ENCODE measurements at places on chromosomes 16 and 17. TPM values are rescaled to one million over a fixed set of nuclear protein-coding genes. Genes with fewer than 3 reads are reported as not detected.

DNA sequence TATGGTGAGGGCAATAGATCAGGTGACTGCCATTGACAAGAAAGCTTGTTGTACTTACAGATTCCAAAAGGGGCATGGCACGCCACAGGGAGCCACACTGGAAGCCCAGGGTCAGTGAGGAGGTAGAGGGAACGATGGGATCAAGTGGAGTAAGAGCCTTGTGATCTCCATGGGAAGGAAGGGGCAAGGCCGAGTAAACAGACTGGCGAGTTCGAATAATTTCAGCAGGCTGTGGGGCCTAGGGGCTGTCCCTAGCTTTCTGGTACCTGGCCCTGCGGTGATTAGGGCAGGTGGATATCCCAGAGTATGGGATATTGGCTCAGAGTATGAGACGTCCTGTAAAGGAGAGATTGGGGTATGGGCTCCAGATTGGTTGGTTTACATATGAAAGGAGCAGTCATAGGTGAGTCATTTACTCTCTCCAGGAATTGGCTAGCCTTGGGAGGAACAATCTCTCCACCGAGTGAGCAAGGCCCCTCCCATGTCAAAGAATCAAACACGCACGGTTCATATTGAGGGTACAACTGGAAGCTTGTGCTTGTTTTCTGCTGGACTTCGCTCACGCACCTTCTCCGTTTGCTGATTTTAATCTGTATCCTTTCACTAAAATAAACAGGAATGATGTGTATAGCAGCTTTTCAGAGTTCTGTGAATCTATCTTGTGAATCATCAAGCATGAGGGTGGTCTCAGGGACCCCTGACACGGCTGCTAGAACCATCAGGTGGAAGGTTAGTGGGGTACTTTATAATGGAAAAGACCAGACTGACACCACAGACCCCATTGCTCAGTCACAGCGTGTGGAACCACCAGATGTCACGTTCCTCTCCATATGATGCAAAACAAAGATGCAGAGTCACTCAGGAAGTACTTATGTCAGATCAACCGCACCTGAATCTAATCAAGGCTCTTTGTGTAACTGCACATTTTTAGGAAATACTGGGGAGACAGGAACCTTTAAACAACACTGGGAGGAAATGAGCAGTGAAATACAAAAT lies 27.9 kb downstream of the GABARAPL2 start:
- DNase-seq = no peak

HBA1 gene
- 82.1 TPM for total RNA-seq

IL21R gene
- 0.60 TPM for total RNA-seq

DNA sequence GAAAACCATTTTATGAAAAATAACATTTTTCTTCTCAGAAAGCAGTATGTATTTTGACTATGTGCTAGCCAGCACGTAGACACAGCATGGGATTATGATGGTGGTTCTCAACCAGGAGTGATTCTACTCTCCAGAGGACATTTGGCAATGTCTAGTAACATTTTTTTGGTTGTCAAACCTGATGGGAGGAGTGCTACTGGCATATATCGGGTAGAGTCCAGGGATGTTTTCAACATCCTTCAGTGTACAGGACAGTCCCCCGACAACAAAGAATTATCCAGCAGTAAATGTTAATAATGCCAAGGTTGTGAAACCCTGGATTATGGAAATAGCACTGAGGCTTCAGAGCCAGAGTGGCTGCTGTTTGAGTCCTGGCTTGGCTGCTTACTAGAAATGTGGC lies 27.7 kb downstream of the AP2B1 start:
- DNase-seq = no peak

GRCh38 chr17:34254146-34254545 lies 939 bp upstream of the CCL2 start:
- no peak for DNase-seq

GRCh38 chr16:89137666-89138512 lies 33.7 kb upstream of the CDH15 start:
- no peak for DNase-seq

DNA sequence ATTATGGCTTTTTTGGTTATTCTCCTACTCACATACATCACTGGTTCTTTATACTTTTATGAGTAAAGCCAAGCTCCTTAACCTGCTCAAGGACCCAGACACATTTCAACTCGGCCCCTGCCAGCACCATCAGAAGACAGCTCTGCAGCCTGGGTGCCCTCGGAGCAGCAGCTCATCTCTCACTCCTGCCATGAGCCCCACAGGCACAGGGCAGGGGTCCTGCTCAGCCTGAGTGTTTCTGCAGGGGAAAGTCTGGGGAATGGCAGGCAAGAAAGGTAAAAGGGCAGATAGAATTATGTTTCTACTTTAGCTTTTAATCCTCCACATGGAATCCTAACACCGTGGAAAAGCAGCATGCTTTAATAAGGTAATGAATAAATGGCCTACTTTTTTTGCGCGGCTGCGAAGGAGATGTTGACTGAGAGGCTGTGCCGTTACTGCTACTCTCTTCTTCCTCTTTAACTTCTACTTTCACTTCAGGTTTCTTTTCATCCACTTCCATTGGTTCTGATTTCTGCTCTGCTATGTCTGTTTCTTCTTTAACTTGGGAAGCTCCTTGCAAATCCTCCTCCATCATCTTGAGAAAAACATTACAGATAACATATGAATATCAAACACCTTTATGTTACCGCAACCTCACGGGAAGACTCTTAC lies 50.1 kb upstream of the TRAP1 start:
- no peak for DNase-seq

GRCh38 chr17:4536742-4537411 lies 18.3 kb downstream of the MYBBP1A start:
- no peak for DNase-seq

GRCh38 chr17:76561799-76562268 lies 22.0 kb downstream of the PRCD start:
- DNase-seq = no peak

CCDC154 gene
- 2.0 TPM for total RNA-seq

DNA sequence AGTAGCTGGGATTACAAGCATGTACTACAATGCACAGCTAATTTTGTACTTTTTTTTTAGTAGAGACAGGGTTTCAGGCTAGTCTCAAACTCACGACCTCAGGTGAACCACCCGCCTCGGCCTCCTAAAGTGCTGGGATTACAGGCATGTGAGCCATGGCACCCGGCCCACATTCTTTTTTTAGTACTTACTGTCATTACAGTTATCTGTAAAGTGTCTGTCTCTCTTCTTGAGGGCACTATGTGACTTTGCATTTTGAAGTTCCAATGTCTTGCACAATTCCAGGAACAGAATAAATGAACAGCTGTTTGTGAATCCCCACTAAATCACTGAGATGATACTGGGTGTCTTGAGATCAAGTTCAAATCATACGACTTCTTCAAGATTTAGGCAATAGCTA lies 1540.3 kb downstream of the CDH11 start:
- DNase-seq = no peak

GRCh38 chr17:43907998-43908721 lies 824 bp upstream of the MPP2 start:
- DNase-seq = peak; percentile 72

DNA sequence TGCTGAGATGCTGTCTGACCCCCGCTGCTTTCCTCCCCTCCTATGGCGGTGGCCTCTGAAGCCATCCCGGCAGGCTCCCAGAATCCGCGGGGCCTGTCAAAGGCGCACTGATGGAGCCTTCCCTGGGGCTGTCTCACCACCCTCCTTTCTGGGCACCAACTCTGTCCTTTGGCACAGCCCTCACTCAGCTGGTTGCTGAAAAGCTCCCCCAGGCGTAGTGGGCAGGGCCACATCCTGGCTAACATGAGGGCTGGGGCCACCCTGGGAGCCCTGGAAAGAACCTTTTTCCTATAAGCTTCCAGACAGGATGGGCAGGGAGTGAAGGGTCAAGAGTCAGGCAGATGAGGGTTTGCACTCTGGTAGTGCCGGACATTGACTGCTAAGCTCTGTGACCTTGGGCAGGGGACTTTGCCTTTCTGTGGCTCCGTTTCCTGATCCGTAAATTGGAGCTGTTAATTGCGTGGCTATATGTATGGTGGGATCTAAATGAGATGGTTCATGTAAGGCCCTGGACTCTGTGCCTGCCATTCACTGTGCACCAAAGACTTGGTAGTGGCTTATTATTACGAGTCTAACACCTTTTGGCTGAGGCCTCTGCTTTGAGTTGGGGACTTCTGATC lies 27.6 kb upstream of the LASP1NB start:
- no peak for DNase-seq

- DNase-seq = no peak
These were observed 10.8 kb upstream of the USP31 start for GRCh38 chr16:23160082-23160481.

KRT17 gene
- 223 TPM for total RNA-seq

DNA sequence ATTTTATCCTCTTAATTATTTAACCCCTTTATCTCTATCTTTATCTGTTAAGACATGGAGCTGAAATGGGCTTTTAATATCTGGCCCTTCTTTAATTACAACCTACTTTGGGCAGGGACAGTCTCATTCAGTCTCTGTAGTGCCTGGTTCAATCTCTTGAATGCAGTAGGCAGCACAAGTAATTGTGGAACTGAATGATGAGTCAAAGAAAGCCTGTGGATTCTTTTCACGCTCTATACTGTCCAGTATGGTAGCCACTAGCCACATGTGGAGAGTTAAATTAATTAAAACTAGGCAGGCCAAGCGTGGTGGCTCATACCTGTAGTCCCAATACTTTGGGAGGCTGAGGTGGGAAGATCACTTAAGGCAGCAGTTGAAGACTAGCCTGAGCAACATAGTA lies 9.3 kb downstream of the BPTF start:
- DNase-seq = no peak

NCOR1 gene
- 205 TPM for total RNA-seq

TBC1D3L gene
- total RNA-seq = 30.4 TPM

Data from ureter (tissue), 1 donor.